ENCODE measurements at places on chromosomes 1 and 21.

DNA sequence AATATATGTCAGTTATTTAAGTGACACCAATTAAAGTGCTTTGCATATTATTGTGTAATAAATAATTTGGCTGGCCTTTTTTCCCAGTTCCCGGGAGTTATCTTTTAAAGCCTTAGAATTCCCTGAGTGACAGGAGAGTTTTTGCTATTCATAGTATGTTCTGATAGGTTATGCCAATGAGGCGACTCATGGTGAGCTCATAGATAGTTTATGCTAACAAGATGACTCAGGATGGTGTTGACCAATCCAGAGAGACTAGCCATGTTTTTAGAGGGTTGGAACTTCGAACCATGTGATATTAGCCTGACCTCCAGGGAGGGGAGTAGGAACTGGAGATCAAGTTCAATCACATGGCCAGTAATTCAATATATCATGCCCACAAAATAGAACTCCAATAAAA, 310.8 kb downstream of the USP25 start:
- DNase-seq: no peak

GRCh38 chr1:59266180-59266926, 30.5 kb upstream of the FGGY start:
- DNase-seq: no peak

GRCh38 chr1:63323865-63324778, 1.8 kb downstream of the FOXD3 start:
- no peak for DNase-seq

GRCh38 chr1:223230161-223230881, 87.3 kb upstream of the TLR5 start:
- DNase-seq: peak; percentile 85

GRCh38 chr1:53562981-53563379, 103.8 kb downstream of the DMRTB1 start:
- DNase-seq: no peak

- DNase-seq: no peak
Measured at GRCh38 chr1:59384443-59384842, 87.5 kb downstream of the FGGY start.

DNA sequence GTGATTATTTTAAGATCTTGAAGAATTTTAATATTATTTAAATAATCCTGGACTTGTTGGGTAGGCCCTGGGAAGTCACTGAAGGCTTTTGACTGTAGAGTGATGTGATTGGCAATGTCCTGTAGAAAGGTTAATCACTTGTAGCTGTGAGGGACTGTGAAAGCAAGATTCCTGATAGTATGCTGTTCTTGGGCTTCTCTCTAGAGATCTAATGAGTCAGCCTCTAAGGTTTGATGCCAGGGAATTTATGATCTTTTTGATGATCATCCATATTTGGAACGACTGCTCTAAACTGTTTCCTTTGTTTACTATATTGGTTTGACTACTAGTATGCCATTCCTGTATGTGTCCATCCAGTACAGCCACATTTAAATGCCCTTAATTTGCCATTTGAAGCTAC, 56.5 kb downstream of the CAMSAP2 start:
- peak; percentile 70 for DNase-seq

DNA sequence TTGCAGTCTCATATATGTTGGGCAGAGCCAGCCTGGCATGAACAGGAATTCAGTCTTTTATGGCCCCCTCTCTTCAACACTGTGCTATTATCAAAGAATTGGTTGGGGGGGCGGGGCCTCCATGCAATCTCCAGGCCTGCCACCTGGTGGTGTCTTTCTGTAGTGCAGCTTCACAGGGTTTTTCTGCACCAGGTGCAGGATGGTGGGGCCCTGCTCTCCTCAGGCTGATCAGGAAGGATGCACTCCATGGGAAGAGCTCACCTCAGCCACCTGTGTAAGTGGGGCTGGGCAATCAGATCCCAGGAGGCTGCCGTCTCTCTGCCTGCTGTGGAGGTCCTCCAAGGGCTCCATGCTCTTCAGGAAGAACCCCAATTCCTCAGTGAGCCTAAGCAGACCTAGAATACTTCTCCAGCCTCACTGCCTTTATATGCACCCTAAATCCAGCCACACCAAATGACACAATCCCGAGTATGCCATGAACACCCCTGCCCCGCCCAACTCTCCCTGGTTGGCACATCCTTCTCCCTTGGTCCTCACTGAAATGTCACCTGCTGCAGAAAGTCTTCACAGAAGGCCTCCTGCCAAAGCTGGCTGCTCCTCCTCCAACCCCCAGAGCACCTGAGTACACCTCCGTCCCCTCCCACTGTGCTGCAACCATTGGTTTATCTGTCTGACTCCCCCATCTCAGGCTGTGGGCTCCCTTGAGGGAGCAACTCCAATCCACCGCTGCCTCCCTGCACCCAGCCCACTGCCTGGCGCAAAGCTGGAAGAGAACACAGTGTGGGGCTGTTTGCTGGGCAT, 16.5 kb downstream of the STK40 start:
- DNase-seq: peak; percentile 84

GRCh38 chr1:209529233-209529632, 54.3 kb upstream of the CAMK1G start:
- DNase-seq: no peak

GRCh38 chr1:212256369-212256768, 28.8 kb upstream of the PPP2R5A start:
- no peak for DNase-seq

GRCh38 chr1:20429296-20429695, 56.7 kb downstream of the CAMK2N1 start:
- DNase-seq: no peak

DNA sequence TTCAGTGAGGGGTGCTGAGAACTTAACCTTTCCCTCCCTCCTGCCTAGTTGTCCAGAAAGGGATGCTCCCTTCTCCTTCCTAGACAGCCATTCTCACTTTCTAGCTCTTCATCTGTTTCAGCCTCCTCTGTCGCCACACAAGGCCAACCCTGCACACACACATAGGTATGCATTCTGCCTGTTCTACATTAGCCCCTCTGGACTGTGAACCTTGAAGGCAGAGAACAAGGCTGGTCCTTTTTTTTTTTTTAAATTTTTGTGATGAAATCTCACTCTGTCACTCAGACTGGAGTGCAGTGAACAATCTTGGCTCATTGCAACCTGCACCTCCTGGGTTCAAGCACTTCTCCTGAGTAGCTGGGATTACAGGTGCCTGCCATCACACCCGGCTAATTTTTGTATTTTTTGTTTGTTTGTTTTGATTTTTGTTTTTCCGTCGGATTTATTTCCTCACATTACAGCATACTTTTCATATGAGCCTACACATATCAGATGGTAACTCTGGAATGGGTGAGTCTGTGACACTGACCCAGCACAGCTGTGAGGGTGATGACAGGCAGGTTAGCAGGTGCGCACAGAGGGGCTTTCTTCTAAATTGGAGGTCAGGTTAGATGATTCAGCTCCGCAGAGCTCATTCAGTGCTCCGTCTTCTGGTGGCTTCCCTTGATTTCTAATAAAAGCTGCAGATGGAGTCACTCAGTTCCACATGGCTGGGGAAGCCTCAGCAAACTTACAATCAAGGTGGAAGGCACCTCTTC, 4.9 kb upstream of the AKR1A1 start:
- DNase-seq: no peak

- DNase-seq: peak; percentile 80
Measured at GRCh38 chr1:201584471-201585092, 45.7 kb downstream of the NAV1 start.

DNA sequence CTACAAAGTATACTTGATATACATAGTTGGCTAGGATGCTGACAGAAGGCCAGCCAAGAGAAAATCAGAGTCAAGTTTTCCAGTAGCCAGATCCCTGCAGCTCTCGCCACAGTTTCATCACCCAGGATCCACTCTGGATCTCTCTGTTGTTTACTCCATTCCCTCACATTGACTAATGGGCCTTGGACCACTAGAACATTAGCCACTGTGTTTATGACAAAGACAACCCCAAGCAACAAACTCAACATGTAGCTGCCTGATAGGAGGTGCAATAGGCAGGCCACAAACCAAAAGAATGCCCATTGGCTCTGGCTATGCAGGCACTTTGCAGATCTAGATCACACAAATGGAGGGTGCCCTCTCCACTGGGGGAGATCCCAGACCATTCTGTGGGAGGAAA, 44.2 kb downstream of the ARHGEF11 start:
- no peak for DNase-seq

- DNase-seq: no peak
Measured at GRCh38 chr1:10556430-10557005, 81.8 kb downstream of the PEX14 start.

GRCh38 chr1:85623061-85623471, 42.5 kb downstream of the CCN1 start:
- DNase-seq: peak; percentile 43

GRCh38 chr1:43414634-43415223, 25.0 kb downstream of the SZT2 start:
- peak; percentile 63 for DNase-seq

DNA sequence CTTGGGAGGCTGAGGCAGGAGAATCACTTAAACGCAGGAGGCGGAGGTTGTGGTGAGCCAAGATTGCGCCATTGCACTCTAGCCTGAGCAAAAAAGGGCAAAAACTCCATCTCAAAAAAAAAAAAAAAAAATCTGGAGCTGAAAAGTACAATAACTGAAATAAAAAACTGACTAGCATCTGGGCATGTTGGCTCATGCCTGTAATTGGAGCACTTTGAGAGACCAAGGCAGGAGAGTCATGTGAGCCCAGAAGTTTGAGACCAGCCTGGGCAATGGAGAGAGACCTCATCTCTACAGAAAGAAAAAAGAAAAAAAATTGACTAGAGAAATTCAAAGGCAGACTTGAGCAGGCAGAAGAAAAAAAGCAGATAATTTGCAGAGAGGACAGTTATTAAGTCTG, 18.1 kb downstream of the CLDN19 start:
- no peak for DNase-seq

- DNase-seq: peak; percentile 2
Measured at GRCh38 chr21:46096596-46097335, 1.1 kb upstream of the COL6A2 start.

DNA sequence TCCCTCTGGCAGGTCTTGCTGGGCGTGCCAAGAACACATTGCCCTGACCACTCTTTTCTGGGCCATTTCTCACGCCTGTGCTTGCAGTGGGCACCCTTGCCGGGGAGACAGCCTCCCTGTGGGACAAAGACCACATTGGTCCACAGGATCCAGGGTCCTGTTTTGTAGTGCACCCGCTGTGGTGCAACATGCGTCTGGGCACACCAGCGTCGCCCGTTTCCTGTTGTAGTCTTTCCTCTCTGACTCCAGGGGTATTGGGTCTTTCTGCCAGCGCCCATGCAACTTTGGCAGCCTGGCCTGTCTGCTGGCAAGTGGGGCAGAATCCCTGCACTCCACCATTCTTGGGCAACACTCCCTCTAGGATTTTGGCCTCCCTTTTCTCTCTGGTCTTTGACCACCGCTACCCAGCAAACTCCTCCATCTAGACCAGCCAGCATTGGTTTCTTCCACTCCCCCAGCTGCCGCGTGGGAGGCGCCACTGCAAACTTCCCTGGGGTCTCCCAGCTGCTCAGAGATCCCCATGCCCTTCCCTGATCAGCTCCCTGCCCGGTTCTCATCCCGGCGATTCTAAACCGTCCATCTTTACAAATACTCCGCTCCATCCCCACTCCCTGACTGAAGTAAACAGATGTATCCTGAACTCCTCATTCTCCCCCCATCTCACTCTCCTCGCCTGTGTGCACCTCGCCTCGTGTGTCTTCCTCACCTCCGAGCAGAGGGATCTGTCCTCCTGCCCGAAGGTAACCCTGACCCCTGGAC, 1.2 kb upstream of the TPRG1L start:
- peak; percentile 35 for DNase-seq

- no peak for DNase-seq
Measured at GRCh38 chr1:234212764-234213657, 160.2 kb upstream of the COA6 start.

- no peak for DNase-seq
Measured at GRCh38 chr1:116277840-116278540, 95.1 kb upstream of the ATP1A1 start.

GRCh38 chr1:155136748-155137147, 1.1 kb downstream of the SLC50A1 start:
- no peak for DNase-seq

- DNase-seq: no peak
Measured at GRCh38 chr21:40043423-40043822, 176.2 kb downstream of the PCP4 start.

- no peak for DNase-seq
Measured at GRCh38 chr1:166384948-166385347, 218.1 kb upstream of the FAM78B start.

DNA sequence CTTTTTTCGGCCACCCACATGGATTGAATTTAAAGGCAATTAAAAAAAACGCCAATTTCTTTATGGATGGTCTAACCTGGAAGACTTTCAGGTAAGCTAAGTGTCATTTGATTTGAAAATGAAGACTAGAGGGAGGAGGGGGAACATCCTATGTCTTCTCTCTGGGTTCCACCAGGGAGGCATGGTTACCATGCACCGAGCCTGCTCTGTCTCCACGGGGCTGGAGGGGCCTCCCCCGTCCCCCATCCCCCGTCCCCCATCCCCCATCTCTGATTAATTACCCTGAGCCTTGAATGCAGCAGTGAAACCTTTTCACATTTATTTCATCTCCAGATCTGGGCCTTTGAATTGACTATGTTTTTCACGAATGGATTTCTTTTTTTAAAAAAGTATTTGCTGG, 135.1 kb downstream of the TLR5 start:
- DNase-seq: no peak

DNA sequence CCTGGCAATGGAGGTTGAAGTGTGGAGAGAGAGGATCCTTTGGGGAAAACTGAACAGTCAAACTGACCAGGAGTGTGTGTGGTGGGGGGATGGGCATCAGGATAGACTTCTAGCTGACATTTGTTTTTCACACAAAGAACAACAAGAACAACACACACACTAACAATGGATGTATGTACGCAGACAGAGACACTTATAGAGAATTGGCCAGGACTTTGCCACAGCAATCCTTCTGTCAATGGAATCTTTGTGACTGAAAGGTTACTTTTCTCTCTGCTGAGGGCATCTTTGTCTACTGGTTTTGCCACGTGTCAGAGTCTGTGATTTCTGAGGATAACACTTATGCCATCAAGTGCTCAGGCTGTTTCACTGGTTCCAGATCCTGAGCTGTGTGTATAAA, 12.4 kb upstream of the FCGR2A start:
- DNase-seq: no peak

DNA sequence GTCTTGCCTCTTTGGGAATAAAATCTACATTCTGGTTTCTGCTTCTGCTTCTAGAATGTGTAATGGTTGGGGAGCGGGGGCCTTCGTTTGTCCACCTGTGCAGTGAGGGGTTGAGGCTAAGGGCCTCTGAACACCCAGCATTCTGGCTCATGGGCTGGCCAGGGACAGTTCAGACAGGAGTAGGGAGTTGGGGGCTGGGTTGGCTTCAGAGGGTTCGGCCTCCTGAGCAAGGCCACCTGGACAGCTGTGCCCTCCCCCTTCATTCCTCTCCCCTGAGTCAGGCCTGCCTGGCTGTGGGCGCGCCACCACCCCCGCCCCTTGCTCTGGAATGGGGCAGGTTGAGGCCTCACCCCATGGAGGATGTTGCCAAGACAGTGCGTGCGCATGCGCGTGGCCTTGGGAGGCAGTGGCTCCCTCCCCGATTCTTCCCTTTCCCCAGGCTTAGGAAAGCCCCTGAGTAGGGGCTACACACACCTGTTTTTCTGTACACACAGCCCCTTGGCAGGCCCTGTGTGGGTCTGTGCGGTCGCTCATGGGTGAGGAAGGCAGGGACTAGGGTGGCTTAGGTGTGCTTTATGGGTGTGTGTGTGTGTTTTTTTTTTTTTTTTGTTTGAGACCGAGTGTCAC, 57.0 kb downstream of the YARS1 start:
- no peak for DNase-seq

- no peak for DNase-seq
Measured at GRCh38 chr1:213439703-213440102, 388.7 kb downstream of the RPS6KC1 start.
